Stimulated activated CD4-positive, alpha-beta T cell treated with anti-CD3 and anti-CD28 coated beads, TNF-alpha, amount 100 ng/mL, for 24 hours (primary cell): ENCODE measurements at places on chromosomes 4 and X.

GRCh38 chr4:10421344-10422055, 35.7 kb downstream of the ZNF518B start:
- DNase-seq, result no peak

DNA sequence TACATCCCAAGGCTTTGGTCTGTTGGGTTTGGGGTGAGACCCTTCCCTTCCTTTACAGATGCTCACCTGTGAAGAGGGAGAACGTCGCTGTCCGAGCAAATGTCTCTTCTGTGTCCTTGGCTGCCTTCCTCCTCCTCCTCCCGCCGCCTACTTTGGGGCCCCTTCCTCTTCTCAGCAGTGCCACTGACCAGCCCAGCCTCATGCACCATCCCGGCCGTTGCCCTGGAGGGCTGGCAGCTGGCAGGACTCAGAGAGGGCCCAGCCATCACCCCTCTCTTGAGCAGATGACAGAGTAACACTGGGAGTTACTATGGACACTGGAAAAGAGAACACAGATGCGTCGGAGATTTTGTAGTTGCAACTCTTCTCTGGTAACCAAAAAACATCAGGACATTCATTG, 68.2 kb downstream of the TRMT44 start:
- no peak for DNase-seq

- DNase-seq, result no peak
Measured at GRCh38 chr4:87068583-87069021, 133.8 kb downstream of the AFF1 start.

DNA sequence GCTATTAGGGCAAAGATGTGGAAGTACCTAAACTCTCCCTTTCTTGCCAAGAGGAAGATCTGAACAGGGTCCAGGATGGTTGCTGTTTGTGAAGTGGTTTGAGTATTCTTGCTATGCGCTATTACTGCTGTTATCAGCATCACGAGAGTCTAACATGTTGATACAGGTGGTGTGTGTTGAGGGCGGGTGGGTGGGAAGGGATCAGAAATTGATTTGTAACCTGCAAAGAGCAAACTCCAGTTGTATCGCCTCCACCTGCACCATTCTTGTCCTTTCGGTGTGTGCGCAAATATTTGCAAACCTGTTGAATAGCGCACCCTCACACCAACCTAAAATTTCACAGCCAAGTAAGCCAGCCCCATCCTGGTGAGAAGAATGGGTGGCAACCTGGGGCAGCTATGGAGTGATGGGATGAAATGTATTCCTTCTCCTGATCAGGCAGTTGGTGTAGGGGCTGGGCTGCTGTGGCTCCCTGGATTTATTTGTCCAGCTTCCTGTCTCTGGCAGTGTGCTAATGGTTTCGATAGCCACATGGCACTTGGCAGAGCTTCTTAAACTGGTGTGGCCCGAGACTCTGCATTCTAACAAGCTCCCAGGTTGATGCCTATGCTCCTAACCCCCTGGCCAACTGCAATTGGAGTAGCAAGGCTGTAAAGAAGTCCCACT, 102.6 kb upstream of the SCML1 start:
- DNase-seq, result no peak

- DNase-seq, result no peak
Measured at GRCh38 chrX:114798907-114799306, 215.0 kb downstream of the HTR2C start.

DNA sequence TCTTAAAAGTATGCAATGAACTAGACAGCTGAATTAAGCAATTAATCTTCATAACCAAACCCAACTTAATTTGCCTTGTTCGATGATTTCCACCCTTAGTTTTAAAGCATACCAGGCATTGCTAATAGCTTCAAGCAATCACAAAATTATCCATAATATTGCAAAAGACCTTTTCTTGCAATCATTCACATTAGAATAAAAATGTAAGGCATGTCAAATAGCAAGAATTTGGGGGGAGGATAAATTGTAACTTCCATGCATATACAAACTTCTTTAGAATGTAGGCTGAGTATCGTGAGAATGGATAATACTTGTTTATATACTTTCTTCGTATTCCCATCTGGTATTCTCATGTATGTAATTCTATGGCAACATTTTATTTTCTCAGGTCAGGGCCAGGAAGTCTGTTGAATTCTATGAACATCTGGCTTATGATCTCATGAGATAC, 28.7 kb upstream of the BMP2K start:
- no peak for DNase-seq

DNA sequence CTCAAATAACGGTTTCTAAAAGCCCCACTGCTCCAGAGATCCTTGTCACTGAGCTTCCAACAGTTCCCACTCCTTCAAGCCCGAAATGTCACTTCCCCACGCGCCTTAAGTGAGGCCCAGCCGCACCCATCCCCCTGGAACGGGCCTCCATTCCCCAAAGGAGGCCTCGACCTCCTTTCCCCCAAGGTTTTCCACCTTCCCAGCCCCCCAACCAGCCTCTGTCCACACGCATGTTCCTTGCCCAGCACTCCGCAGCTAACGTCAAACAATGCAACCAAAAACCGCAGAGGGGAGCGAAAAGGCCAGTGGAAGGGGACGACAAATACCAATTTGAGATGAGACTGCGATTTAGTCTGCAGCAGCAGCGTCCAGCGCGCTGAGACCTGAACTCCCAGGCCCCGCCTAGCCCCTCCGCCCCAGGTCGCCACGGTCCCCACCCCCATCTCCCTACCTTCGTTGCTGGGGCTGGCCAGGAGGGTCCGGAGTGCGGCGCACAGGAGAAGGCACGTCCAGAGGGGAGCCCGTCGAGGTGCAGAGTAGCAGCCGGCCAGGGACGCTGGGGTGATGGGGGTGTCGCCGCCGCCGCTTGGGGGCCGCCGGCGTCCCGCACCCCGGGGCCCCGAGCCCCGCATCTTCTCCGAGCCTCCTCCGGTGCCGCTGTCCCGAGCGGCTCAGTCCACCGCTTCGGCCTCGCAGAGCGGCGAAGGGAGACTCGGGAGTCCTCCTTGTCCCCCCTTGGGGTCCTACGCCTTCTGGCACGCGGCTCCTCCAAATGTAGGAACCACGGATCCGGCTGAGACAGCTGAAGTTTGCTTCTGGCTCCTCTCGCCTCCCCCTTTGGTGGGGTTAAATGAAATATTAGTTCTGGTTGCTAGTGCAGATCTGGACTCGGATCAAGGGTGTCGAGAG, 924 bp downstream of the EPHA5 start:
- DNase-seq, result no peak

DNA sequence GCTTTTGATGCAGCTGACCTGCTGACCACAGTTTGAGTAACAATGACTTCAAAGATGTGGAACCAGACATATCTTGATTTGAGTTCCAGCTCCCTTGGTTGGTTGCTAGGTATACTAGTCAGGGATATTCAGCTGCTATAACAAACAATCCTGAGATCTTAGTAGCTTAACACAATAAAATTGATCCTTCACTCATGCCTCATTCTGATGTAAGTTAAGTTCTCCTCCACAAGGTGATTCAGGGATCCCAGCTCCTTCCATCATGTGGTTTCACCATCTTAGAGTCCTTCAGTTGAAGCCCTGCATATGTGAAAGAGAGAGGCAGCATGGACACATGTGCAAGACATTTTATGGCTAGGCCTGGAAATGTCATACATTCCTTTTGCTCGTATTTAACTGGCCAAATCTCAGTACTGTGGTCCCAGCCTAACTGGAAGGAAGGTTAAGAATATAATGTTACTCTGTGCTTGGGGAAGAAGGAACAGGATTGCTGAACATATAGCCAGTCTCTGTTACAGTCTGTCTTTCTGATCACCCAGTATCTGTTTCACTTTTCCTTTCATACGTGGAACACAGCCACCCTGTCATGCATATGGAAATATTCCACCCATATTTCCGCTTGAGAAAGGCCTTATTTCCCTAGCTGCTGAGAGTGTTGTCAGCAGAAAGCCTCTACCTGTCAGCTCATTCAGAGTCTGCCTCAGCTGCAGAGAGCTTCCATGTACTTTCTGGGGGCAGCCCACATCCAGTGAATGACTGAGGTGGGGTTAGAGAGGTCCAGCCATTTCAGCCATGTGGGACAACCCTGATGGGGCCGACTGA, 7.1 kb downstream of the SMIM9 start:
- DNase-seq, result no peak

- DNase-seq, result no peak
Measured at GRCh38 chr4:93764639-93765246, 63.8 kb upstream of the ATOH1 start.

DNA sequence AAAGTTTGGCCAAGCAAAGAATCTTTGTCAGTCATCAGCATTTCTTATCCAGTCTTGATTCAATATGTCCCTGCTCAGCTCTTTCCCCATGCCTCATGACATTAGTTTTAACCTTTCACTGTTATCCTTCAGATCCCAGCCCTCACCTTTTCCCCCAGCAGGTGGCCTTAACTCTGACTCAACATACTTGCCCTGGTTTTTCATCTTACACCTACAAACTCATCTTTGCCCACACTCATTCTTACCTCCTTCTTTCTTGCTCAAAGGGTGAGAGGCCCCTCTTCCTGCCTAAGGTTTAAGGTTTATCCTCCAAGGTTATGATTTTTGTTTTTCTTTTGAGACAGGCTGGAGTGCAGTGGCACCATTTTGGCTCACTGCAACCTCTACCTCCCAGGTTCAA, 10.6 kb upstream of the ANXA5 start:
- DNase-seq, result no peak

DNA sequence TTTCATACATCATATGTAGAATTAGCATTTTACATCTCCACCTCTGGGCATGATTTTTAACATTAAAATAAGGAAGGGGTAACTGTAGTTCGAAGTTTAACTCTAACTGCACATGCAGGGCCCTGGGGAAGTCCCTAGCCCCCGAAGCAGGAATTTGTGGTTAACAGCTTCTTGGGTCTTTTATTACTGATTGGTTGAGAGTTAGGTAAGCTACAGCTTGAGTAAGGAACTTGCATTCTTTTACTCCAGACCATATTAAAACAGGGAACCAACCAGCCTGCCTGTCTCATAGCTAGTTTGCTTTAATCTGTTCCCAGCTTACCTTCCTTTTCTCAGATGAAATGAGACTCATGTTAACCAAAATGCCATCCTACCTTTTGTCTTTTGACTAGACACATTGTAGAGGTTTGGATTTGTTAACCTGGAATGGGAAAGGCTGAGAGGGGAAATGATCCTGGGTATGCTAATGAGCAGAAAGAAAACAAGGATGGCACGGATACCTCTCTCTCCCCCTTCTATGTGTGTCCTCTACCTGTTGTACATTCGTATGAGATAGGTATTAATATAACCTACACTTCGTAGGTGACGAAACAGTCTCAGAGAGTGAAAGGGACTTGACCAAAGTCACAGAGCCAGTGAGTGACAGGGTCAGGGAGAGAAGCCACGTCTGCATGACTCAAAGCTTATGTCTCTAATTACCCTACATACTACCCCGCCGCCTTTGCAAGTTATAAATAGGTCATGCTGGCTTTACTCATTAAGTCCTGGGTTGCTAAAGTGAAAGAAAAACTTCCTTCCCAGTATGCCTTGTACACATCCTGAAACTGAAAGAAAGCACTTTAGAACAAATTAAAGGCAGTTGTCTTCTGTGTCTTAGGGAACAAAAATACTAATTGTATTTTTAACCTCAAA, 119.5 kb upstream of the AFF2 start:
- DNase-seq, result peak; percentile 22

DNA sequence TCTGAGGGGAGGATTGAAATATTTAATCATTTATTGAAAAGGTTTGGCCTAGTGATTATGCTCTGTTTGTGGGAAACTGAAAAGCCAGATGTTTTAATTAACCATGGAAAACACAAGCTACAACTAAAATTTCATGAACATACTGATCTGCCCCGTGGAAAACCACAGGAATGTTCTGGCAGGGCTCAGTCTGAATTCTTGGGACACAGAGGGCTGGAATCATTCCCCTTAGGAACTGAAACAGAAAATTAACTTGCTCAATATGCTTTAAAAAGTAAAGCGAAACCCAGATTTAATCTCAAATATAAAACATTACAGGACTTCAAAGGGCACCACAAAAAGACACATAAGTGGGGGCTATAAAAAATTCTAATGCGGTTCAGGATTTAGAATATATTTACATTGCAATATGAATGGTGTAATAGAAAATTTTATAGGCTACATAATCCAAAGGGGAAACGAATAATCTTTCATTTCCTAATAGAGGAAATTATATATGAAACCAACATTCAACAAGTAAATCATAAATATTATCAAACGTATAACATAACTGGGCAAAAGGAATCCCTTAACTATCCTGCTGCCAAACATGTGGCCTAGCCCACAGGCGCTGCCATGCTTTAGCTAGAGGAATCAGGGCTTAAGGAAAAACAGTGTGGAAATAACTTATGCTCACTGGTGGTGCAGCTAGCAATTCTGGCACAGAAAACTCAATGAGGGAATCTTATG, 70.9 kb downstream of the APBB2 start:
- DNase-seq, result no peak

GRCh38 chrX:124125471-124125870, 164.0 kb downstream of the STAG2 start:
- DNase-seq, result no peak

- no peak for DNase-seq
Measured at GRCh38 chr4:74428276-74428675, 16.7 kb upstream of the AREG start.

DNA sequence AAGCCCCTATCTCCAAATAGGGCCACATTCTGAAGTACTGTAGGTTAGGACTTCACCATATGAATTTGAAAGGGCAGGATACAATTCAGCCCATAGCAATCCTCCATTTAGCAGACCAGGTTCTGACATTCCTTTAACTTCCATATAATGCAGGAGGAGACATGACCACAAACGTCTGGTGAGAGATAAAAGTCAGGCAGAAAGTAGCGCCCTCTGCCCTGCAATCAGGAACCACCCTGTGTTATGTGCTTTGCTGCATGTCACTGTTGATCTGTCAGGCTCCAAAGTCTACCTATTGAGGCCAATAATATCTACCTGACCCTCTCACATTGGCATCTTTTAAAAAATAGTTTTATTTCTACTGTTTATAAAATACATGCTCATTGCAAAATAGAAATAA, 30.2 kb upstream of the SEPSECS start:
- no peak for DNase-seq

GRCh38 chr4:163090997-163091684, 75.5 kb downstream of the NAF1 start:
- no peak for DNase-seq

- DNase-seq, result no peak
Measured at GRCh38 chr4:53905941-53906377, 158.4 kb downstream of the CHIC2 start.

DNA sequence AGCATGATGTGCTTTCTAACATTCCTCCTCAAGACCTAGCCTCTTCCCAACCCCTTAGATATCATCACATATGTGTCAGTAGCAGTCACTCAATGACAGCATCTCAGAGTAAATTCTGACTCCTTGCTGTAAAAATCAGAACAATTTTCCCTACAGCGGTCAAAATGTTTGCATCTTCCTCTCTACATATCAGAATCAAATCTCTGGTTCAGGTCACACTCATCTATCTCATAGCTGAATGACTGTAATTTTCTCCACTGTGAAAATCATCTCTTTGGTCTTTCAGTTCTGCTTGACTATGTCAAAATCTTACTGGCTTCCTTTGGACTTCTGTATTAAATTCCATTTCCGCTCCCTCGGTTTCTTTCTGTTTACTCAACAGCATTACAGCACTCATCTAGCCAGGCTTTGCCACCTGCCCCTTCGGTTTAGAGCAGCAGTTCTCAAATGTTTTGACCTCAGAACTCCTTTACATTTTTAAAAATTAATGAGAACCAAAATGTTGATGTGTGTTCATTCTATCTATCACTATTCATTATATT, 57.3 kb downstream of the AGA start:
- DNase-seq, result no peak
